NCI-H2029 treated with DMSO at 0.1 percent for 48 hours (cell line): ENCODE measurements at places on chromosomes 3 and 15.

- no peak for DNase-seq
Measured at GRCh38 chr15:32834156-32834555, 116.4 kb downstream of the GREM1 start.

DNA sequence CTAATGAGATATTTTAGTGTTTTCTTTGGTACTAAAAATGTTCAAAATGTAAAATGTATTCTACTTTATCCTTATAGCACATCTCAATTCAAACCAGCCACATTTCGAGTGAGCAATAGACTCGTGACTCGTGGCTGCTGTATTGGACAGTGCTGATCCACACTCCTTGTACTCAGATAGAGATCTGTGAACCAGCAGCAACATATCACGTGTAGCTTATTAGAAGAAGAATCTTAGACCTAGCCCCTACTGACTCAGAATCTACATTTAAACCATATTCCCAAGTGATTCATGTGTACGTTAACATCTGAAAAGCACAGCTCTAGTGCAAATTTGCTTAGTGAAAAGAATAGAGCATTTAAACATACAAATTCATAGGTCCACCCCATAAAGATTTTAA lies 130.9 kb downstream of the IL1RAP start:
- no peak for DNase-seq

DNA sequence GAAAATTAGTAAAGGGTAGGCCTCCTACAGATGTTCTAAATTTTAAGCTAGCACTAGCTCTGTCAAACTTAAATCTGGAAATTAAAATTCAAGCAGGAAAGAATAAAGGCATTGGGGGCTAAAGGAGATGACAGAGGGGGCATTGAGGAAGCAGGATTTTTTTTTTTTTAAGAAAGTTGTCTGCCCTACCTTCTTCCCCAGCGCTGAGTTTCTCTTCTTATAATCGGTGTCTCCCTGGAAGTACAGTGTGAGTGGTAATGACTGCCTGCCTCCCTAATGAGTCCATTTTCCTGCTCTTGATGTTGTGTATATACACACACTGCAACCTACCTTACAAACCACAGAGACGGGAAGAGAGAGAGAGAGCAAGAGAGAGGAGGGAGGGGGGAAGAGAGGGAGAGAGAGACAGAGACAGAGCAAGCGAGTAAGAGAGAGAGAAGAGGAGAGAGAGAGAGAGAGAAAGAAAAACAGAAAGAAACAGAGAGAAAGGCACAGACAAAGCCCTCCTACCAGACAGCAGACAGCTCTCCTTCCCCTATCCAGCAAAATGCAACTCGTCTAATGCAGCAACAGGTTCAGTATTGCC lies 47.0 kb downstream of the ZBTB20 start:
- peak; percentile 98 for DNase-seq

- DNase-seq = no peak
Measured at GRCh38 chr3:29871087-29871486, 590.2 kb downstream of the RBMS3 start.

DNA sequence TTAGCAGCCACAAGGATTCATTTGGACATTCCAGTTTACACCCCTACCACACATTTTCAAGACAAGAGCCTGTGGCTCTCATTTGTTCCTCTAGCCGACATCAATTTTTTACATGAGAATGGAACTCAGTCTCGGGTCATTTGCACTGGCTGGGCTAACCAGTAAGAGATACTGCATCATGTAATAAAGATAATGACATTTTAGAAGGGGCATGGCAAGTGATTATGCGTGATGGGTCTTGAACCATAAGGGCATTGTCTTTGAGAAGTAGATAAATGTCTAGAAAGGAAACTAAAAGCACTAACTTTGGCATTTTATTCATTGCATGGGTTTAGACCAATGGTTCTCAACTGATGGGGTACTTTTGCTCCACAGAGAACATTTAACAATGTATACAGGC lies 146.0 kb upstream of the GRM7 start:
- no peak for DNase-seq

DNA sequence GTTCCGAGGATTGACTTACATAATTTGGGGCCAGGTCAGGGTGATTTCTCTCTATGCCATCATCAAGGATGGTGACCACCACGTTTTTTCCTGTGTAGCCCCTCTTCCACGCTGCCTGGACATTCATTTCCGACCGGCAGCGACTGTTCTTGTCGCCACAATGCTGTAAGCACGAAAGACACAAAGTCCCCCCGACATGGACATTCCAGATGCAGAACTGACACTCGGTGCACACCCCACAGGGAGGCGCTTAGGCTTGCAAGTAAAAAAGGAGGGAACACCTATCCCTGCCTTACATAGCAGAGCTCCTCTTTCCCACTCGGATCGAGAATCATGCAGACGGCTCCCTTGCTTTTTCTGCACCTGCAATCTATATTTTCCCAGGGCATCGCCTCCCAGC lies 58.2 kb downstream of the PCSK6 start:
- no peak for DNase-seq

DNA sequence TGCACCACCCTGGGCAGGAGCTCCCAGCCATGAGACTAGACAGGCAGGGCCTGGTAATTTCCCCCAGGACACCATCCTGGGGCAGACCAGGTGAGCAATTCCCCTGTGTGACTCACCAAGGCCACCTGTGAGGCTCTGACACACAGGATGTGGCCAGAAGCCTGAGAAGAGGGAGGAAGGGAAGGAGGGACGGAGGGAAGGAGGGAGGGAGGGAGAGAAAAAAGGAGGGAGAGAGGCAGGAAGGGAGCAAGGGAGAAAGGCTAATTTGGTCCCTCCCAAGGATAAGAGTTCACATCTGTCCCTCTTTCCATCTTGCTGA lies 25.9 kb downstream of the WNT7A start:
- no peak for DNase-seq

- DNase-seq = no peak
Measured at GRCh38 chr3:96000966-96001365, 813.4 kb upstream of the EPHA6 start.

- no peak for DNase-seq
Measured at GRCh38 chr3:12392101-12392878, 92.0 kb upstream of the TSEN2 start.

GRCh38 chr3:69504232-69504631 lies 118.3 kb upstream of the FRMD4B start:
- DNase-seq = no peak

- no peak for DNase-seq
Measured at GRCh38 chr3:191762323-191762960, 301.5 kb downstream of the PYDC2 start.

GRCh38 chr15:83092309-83092976 lies 15.0 kb upstream of the TM6SF1 start:
- no peak for DNase-seq
